DMS153 (cell line): ENCODE measurements at places on chromosomes 5 and 9.

GRCh38 chr5:77683171-77683732, 44.7 kb upstream of the OTP start:
- DNase-seq = no peak

GRCh38 chr5:69288688-69289087, 43.9 kb downstream of the CCDC125 start:
- DNase-seq = no peak

GRCh38 chr9:130638284-130639123, 25.9 kb upstream of the PRDM12 start:
- DNase-seq = no peak

DNA sequence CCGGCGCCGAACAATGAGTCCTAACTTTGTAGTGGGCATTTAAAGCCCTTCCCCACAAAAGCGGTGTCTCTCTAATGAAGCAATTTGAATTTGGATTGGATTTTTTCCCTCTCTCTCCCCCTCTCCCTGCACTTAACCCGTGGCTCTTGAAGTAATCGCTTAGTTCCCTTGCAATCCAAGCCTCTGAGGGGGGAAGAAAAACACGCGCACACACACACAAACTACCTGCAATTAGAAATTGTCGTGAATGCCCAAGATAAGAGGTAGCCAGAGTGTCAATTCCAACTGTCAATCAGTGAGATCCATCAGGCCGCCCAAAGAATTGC, 1.2 kb downstream of the LHX6 start:
- DNase-seq = no peak

- DNase-seq = no peak
Measured at GRCh38 chr5:172442592-172442991, 11.7 kb downstream of the SH3PXD2B start.

- no peak for DNase-seq
Measured at GRCh38 chr5:50415912-50416311, 25.2 kb downstream of the EMB start.

- no peak for DNase-seq
Measured at GRCh38 chr9:37157726-37158377, 37.5 kb downstream of the ZCCHC7 start.

DNA sequence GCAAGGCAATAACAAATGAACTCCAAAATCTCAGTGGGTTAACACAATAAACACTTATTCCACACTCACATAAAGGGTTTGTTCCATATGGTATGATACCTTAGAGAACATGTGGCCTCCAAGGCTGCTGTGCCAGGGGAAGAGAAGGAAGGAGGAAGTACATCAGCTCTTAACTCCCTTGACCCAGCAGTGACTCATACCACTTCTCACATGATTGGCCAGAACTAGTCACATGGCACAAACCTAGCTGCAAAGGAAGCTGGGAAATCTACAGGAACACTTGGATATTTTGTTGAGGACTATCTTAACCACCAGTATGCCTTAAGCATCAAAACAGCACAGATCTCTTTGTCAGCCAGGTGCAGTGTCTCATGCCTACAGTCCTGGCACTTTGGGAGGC, 99.3 kb downstream of the SLIT3 start:
- DNase-seq = no peak

GRCh38 chr9:124887832-124888231, 25.9 kb downstream of the ARPC5L start:
- no peak for DNase-seq

- DNase-seq = no peak
Measured at GRCh38 chr5:151092762-151093161, 11.9 kb upstream of the TNIP1 start.

- no peak for DNase-seq
Measured at GRCh38 chr5:63249960-63250359, 671.3 kb downstream of the LRRC70 start.

DNA sequence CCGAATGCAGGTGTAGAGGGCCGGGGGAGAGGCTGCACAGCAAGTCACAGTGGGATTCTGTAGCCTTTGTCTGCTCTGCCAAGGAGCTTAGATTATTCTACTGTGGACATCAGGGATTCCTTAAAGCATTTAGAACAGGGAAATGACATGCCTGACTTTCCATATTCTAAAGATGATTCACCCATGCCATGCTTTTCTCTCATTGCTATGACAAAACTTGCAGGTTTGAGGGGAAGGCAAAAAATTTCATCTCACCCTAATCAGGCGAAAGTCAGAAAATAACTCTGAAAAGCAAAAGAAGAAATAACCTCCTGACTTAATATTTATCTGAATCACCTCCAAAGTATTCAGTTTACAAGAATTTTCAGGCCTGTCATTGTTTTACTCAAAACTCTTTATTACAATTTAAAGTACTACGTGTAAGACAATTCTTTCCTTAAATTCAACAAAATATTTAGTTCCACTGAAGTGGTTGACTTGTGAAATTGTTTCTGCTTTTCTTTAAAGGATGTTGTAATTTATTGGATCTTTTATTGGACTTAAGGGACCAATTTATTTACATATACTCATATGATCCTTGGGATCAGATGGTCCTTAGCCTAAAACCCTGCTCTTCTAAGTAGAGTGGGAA, 30.0 kb upstream of the GAS1 start:
- DNase-seq = no peak

GRCh38 chr9:136483589-136484152, 831 bp upstream of the SEC16A start:
- DNase-seq = peak; percentile 81
